ENCODE measurements at places on chromosomes 4 and X. TPM values are rescaled to one million over a fixed set of nuclear protein-coding genes. Genes with fewer than 3 reads are reported as not detected.

GLRB gene
- total RNA-seq: 0.71 TPM

CPZ gene
- total RNA-seq: 22.7 TPM

PNMA3 gene
- total RNA-seq: 5.8 TPM

TFDP3 gene
- total RNA-seq: not detected

NSUN7 gene
- total RNA-seq: 28.9 TPM

POU3F4 gene
- 3.6 TPM for total RNA-seq

HGFAC gene
- total RNA-seq: 0.76 TPM

TSPAN5 gene
- 20.8 TPM for total RNA-seq

PPEF2 gene
- total RNA-seq: 0.16 TPM

MAGEA2B gene
- 13.7 TPM for total RNA-seq

DNA sequence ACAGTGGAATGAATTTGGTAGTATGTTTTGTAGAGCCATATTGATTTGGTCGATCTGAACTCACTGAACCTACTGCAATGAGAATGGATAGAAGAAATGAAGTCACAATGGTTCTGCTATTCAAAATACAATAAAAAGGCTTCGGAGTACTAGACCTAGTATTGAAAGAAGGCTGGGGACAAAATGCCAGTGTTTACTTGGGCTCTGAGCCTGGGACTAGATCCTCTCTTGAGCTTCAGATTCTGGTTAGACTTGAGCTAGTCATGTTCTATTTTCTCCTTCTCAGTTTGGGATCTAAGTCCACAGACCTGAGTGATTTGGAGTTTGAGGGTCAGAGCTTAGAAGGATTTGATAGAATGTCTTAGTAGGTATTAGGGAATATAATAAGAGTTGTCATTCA, 9.9 kb downstream of the INTS12 start:
- peaks cover 6% of the 10 kb centered on the region for H3K36me3 ChIP-seq
- no peaks in the 10 kb centered on the region for H3K27me3 ChIP-seq
- H3K4me1 ChIP-seq: no peaks in the 10 kb centered on the region
- DNase-seq: no peak

- H3K27ac ChIP-seq: no peak overlapping the region
- DNase-seq: no peak
- no peaks in the 10 kb centered on the region for H3K36me3 ChIP-seq
- no peaks in the 10 kb centered on the region for H3K27me3 ChIP-seq
- peaks cover 25% of the 10 kb centered on the region for H3K4me1 ChIP-seq
Observed at GRCh38 chr4:106062452-106062875, 167.2 kb downstream of the NPNT start.

GRCh38 chr4:146049802-146050201, 111.2 kb upstream of the ZNF827 start:
- peaks cover 15% of the 10 kb centered on the region for H3K4me1 ChIP-seq
- no peak overlapping the region for H3K27ac ChIP-seq
- H3K36me3 ChIP-seq: peaks cover 21% of the 10 kb centered on the region
- H3K4me3 ChIP-seq: no peak overlapping the region

GRCh38 chrX:153486171-153486570, 8.6 kb upstream of the BGN start:
- no peak overlapping the region for H3K27ac ChIP-seq
- H3K27me3 ChIP-seq: no peaks in the 10 kb centered on the region
- H3K4me1 ChIP-seq: no peaks in the 10 kb centered on the region
- DNase-seq: no peak
- H3K4me3 ChIP-seq: no peak overlapping the region

GRCh38 chrX:40105835-40106675, 8.3 kb upstream of the BCOR start:
- DNase-seq: peak; percentile 57
- peaks cover 22% of the 10 kb centered on the region for H3K4me1 ChIP-seq
- peaks cover 40% of the 10 kb centered on the region for H3K27me3 ChIP-seq
- H3K27ac ChIP-seq: no peak overlapping the region

DNA sequence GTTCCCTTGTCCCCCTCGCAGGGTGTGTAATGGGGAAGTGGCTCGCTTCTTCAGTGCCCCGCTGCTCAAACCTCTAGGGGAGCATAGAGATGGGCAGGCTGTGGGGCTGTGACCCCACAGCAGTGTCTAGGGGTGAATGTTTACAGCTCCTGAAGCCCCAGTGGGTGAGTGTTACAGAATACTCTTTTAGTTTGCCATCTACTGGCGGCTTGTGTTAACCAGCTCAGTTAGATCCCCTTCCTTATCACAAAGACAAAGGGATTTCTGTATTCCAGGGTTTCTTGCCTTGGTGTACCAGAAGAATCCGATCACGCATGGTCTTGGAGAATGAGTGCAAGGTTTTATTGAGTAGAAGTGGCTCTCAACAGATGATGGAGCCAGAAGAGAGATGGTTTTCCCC, 108.1 kb upstream of the IQCM start:
- peaks cover 6% of the 10 kb centered on the region for H3K4me1 ChIP-seq
- no peak overlapping the region for H3K4me3 ChIP-seq
- no peak overlapping the region for H3K27ac ChIP-seq

GRCh38 chrX:107574711-107575110, 53.6 kb upstream of the PRPS1 start:
- no peak overlapping the region for H3K4me3 ChIP-seq
- peaks cover 6% of the 10 kb centered on the region for H3K4me1 ChIP-seq
- no peak for DNase-seq
- no peak overlapping the region for H3K27ac ChIP-seq
- peaks cover 5% of the 10 kb centered on the region for H3K36me3 ChIP-seq

DNA sequence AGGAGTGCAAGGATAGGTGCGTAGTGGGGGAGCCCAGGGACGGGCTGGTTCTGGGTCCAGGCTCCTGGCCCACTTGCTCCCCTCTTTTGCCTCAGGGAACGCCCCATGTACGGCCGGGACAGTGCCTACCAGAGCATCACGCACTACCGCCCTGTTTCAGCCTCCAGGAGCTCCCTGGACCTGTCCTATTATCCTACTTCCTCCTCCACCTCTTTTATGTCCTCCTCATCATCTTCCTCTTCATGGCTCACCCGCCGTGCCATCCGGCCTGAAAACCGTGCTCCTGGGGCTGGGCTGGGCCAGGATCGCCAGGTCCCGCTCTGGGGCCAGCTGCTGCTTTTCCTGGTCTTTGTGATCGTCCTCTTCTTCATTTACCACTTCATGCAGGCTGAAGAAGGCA, 1.7 kb downstream of the EMD start:
- H3K4me3 ChIP-seq: peak overlapping the region; percentile 85
- H3K27me3 ChIP-seq: peaks cover 5% of the 10 kb centered on the region
- H3K4me1 ChIP-seq: peaks cover 26% of the 10 kb centered on the region

DNA sequence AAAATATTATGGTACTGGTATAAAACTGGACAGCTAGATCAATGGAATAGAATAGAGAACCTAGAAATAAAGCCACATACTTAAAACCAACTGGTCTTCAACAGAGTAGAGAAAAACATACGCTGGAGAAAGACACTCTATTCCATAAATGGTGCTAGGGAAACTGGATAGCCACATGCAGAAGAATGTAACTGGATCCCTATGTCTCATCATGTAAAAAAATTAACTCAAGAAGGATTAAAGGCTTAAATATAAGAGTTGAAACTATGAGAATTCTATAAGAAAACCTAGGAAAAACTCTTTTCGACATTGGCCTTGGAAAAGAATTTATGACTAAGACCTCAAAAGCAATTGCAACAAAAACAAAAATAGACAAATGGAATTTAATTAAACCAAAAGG, 114.6 kb downstream of the PCDH18 start:
- no peak overlapping the region for H3K27ac ChIP-seq
- H3K36me3 ChIP-seq: peaks cover 6% of the 10 kb centered on the region

- H3K4me3 ChIP-seq: no peak overlapping the region
- no peaks in the 10 kb centered on the region for H3K27me3 ChIP-seq
- no peak for DNase-seq
- no peaks in the 10 kb centered on the region for H3K4me1 ChIP-seq
- no peaks in the 10 kb centered on the region for H3K36me3 ChIP-seq
Observed at GRCh38 chr4:114281164-114281960, 301.9 kb upstream of the ARSJ start.

DNA sequence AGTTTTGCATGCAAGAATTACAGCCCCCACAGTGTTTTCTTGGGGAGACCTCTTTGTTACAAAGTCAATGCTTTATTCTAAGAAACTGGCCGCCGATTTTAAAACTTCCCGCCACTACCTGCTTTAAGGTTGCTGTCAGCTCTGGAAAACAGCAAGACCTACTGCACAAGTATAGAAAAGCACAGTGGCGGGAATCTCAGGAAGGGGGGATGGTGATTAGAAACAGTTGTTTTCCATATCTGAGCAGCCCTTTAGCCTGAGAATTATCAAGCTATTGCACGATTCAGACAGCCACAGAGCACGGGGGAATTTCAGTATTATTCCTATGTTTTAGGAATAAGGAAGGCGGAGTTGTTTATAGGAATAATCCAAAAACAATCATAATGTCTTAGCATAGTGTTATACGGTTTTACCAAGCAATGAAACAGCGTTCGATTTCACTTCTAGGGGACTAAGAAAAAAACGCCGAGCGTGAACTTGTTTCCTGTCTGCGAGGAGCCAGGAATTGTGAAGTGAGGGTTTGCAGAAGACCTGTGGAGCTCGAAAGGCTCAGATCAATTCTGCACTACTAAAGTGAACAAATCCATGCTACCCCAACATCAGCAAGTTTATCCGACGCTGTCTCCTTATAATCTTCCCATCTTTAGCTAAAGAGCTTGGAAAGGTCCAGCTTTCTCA, 81.3 kb downstream of the HMGN5 start:
- H3K4me3 ChIP-seq: peak overlapping the region; percentile 96
- H3K27me3 ChIP-seq: peaks cover 25% of the 10 kb centered on the region
- no peaks in the 10 kb centered on the region for H3K36me3 ChIP-seq

GRCh38 chr4:172838111-172838510, 330.5 kb upstream of the GALNT7 start:
- DNase-seq: peak; percentile 17
- H3K27me3 ChIP-seq: no peaks in the 10 kb centered on the region
- H3K36me3 ChIP-seq: no peaks in the 10 kb centered on the region
- no peak overlapping the region for H3K27ac ChIP-seq

DNA sequence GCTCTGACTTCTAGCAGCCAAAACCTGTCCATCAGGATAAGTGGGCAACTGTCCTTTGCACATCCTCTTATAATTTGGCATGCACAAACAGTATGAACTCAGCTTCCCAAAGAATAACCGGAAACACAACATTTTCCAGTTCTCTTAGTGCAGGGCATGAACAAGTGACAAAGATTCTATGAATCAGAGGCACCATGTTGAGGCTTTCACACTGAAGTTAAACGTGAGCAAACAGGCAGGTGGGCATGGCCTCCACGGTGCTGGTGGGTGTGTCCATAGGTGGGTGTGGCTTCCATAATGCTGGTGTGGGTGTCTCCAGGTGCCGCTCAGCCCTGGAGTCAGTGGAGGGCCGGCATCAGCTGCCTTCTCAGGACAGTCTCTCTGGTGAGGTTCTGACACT, 196.5 kb downstream of the SMIM20 start:
- no peak overlapping the region for H3K27ac ChIP-seq
- peaks cover 21% of the 10 kb centered on the region for H3K36me3 ChIP-seq
- H3K4me3 ChIP-seq: no peak overlapping the region
- no peaks in the 10 kb centered on the region for H3K4me1 ChIP-seq
- H3K27me3 ChIP-seq: no peaks in the 10 kb centered on the region

GRCh38 chr4:14262221-14262620, 634.7 kb upstream of the BOD1L1 start:
- H3K36me3 ChIP-seq: 0 out of 2 replicates have a peak, but pooled peaks cover 2% of the 10 kb centered on the region
- no peaks in the 10 kb centered on the region for H3K27me3 ChIP-seq
- H3K4me1 ChIP-seq: peaks cover 7% of the 10 kb centered on the region
- H3K4me3 ChIP-seq: no peak overlapping the region
- no peak for DNase-seq

DNA sequence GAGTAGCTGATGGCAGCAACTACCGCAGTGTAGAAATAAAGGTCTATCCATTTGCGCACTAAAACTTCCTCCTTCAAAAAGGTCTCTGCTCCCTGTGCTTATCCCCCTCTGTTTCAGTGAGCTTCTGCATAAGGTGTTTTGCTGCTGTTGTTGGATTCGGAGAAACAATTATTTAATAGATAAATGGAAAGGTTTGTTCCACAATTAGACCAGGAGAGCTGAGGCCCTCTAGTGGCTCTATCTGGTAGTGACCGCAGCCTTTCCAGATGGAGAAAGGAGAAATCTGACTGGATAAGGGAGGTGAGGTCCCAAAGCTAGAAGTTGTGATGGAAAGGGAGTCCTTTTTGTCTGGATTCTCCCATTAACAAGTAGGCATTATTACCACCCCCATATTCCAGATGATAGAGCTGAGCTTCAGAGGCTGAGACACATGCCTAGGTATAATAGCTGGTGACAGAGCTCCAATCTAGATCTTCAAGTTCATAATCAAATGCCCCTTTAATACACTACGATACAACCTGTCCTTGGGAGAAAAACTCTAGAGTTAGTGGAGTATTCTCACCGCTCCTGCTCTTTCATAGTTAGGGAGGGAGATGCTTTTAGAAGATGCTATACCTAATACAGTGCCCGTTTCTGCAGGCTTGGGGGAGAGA, 5.1 kb upstream of the GABRQ start:
- no peak overlapping the region for H3K4me3 ChIP-seq
- H3K27ac ChIP-seq: no peak overlapping the region
- peak; percentile 62 for DNase-seq
- H3K27me3 ChIP-seq: peaks cover 9% of the 10 kb centered on the region

DNA sequence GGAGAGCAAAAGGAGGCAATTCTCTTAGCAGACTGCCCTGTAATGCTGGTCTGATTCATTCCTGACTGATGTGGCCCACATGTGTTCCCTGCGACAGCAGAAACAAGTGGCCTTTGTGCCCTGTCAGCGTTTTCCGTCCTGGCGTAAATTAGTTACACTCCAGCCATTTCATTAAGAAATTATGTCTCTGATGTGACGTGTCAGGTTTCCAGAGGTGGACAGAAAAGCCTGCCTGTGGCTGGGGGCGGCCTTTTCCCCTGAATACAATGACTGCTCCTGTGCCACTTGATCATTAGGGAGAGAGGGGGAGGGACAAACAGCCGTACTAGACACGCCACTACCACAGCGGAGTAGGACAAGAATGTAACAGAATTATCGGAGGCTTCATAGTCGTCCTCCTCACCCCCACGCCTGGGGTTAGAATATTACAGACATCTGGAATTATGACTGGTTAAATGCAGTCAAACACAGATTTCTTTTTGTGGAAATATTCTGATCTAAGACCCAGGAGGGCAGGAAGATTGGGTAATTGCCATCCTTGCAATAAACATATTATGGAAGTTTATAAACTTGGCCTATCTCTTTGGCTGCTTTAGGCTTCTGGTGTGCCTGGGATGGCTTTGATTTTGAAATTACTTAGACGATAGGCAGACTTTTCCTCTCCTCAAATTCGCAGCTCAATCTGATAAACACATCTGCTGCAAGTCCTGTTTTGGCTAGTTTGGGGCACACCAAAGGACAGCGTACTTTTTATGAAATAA, 146.2 kb upstream of the BCOR start:
- H3K27me3 ChIP-seq: no peaks in the 10 kb centered on the region
- no peak overlapping the region for H3K4me3 ChIP-seq
- no peak for DNase-seq

Measured in WTC11 (cell line).